CD4-positive, alpha-beta T cell treated with Interleukin-2 at 100 ng/mL for 4 hours (primary cell): ENCODE measurements at places on chromosomes 1 and 21.

DNA sequence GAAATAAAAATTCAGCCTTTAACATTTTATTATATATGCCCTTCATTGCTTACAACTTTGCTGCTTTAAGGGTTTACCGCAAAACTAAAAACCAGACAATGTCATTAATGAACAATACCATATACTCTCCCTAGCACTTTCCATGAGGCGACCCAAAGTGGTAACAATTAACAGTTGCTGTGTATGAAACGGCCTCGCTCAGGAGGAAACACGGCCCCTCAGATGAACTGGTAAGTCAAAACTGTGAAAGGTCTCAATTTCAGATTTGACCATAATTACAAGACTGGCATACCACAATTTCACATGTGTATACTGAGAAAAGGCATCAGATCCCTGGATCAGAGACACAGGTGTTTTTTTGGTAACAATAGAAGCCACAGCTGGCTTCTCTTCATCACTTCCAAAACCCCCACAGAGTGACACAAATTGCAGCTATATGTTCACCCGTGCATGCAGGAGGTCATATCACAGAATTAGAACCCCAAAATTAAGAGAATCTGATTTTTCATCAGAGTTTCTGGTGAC lies 611.9 kb upstream of the ADAMTS5 start:
- DNase-seq: no peak

- no peak for DNase-seq
Measured at GRCh38 chr1:236407059-236407458, 13.0 kb downstream of the EDARADD start.

DNA sequence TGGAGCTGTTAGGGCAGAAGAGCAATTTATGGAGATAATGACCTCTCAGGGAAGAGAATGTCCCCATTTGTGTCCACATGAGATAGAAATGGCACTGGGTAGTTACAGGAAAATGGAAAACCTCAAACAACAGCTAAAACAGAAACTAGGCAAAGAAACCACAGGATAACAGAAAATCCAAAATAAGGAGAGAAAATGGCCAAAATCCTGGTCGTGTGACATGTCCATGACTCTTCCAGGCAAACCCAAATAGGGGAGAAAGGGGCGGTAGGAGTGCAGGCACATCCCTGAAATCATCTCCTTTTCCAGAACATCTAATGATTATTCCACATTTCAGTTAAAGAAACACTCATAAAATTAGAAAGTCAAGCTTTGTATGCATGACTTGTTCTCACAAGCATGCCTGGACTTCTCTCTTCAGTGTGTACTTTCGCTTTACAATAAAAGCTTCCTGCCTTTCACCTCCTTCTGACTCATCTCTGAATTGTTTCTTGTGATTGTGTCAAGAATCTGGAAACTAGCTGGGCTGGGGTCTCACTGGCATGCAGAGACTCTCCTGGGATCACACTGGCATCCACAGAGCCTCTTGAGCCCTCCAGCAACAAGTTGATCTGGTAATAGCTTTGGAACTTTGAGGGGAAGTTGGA lies 171.4 kb upstream of the ZP4 start:
- DNase-seq: no peak

DNA sequence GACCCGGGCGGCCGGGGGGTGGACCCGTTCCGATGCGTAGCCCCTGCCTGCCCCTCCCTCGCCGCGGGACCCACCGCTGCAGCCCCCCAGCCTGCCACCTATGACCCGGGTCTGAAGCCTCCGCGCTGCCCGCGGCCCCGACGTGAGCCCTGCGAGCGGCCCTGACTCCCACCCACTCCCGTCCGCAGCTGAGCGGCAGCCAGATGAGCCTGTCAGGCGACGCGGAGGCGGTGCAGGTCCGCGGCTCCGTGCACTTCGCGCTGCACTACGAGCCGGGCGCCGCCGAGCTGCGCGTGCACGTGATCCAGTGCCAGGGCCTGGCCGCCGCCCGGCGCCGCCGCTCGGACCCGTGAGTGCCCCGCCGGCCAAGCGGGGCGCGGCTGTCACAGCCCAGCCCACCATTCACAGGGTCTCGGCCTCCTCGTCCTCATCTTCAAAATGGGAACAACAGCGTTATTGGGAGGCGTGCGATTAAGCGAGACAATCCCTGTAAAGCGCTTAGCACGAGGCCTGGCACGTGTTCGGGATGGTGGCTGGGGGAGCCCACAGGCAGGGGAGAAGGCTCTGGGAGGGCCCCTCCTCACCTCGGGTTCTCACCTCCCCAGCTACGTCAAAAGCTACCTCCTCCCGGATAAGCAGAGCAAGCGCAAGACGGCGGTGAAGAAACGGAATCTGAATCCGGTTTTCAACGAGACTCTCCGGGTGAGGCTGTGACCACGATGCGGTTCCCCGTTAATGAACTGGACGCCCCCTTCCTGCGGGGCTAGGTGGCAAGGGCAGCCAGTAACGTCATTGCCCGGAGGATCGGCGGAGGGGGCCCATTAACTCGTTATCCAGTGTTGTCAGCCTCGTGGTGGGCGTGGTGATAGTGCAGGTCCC lies 8.2 kb downstream of the SYTL1 start:
- no peak for DNase-seq

DNA sequence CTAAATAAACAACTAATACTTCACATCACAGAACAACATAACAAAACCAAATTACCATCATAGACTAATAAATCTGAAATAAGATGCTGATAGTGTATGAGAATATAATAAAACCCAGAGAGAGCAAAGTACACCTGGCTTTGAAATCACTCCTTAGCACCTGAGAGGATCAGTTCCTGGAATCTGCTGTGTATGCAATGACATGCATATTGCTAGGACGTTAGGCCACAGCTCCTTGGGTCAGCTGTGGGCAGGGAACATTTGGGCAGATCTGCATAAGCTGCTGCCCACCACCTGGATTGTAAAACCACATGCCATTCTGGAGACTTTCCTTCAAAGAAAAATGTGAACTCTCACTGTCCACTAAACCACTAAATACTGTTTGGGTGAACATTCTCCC lies 81.1 kb downstream of the NR5A2 start:
- DNase-seq: no peak

DNA sequence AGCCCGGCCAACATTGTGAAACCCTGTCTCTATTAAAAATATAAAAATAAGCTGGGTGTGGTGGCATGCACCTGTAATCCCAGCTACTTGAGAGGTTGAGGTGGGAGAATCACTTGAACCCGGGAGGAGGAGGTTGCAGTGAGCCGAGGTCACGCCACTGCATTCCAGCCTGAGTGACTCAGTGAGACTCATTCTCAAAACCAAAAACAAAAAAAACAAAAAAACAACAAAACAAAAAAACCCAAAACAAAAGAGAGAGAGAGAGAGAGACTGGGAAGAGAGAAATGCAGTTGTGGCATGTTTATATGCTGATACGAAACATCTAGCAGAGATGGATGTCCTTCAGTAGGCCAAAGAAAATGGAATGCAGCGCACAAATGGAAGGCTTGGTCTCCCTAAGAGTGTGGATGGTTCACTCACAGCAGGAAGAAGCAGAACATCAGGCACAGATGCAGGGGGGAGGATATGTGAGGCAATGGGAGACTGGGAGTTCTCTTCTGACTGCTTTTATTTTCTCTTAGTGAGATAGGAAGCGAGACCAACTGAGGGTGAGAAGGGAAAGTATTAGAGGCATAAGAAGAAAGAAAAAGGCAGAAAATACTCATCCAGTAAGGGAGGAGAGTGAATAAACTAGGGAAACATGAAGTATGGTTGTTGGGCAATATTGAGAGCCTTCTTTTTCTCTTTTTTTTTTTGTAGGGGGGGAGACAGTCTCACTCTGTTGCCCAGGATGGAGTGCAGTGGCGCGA lies 16.0 kb downstream of the THEM4 start:
- DNase-seq: no peak

DNA sequence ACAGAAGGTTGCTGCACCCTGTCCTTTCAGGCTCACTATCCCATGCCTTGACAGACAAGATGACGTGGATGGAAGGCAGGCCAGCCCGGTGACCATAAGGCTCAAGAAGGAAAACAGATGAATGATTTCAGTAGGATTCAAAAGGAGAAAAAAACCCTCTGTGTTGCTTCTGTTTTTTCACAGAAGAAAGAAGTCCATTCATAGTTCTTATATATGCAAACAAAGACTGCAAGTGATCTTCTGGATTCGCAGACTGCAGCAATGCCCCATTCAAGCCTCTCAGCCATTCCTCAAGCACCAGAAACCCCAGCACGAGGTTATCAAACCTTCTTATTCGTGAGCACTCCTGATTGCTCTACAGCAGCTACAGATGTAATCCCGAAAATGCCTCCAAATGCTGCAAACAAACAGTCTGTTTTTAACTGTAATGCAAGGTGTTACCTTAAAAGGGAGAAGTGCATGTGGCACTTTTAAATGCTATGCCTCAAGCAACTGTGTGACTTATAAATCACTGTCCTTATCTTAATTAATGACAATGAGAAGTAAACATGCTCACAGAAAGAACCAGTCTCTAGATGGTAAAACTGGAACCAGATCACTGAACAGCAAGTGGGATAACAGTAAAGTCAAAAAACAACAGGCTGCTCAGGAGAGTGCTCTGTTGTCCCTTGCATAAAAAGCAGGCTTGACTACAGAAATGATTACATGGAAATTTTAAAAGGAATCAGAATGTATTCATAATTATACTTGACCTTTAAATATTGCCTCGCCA lies 173.9 kb downstream of the HHIPL2 start:
- no peak for DNase-seq

DNA sequence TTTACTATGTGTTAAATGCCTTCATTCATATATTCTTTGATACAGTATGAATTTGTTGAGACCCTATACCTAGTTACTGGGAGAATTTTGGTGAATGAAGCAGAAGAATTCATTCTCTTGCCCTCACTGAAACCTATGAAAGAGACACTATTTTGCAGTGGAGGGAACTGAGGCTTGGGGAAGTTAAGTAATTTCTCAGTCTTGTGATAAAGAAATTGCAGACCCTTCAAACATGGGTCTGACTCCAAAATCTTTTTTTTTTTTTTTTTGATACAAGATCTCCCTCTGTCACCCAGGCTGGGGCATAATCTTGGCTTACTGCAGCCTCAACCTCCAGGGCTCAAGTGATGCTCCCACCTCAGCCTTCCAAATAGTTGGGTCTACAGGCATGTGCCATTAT lies 132.1 kb downstream of the DNM3 start:
- no peak for DNase-seq

DNA sequence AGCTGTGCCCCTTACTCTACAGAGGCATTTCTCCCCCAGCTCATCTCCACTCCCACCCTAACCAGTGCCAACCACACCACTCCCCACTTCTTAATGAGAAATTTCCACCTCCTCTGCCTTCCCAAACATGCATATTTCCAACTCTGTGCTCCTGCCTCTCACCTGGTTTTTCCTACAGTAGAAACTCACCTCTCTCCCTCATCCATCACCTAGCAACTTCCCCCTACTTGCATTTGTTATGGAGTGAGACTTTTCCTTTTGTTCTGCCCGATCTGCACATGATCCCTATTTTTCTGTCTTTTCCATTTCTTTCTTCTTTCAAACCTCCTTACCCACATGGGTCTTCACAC lies 11.9 kb downstream of the RGS8 start:
- no peak for DNase-seq

DNA sequence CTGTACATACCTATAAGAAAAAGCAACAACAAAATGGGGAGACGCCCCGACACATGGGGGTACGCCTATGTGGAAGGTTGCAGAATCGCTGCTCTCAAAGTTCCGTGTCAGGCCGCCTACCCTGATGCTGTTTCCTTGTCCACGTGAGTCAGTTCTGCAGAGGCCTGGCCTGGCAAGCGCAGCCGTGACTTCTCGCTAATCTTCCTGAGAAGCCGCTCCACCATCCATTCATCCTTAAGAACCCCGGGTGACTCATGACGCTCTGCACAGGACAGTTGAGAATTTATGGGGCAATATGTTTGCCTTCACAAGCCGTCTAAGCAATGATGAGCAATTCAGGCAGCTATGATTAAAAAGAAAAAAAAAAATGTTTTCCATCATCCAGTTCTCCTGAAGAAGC lies 122.3 kb upstream of the TMPRSS2 start:
- DNase-seq: no peak

DNA sequence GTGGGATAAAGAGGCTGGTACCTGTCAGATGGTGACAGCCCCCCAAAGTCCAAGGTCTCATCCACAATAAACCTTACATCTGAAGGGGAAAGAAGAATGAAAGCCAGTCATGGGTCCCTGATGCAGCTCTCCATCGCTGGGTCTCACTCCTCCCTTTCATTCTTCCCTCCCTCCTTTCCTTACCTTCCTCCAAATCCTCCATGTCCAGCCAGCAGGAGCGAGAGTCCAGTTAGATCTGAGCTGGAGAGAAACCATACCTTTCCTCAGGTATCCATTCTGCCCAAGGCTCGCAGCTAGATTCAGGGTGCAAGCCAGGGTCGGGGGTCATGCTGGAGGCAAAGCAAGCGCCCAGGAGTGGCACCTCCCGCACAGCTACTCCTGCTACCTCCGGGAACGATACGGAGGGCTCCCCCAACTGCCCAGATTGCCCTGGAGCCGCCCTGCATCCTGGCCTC lies 421 bp downstream of the PSRC1 start:
- no peak for DNase-seq
